RPMI7951 (cell line): ENCODE measurements at places on chromosomes 5 and 9. TPM values are rescaled to one million over a fixed set of nuclear protein-coding genes. Genes with fewer than 3 reads are reported as not detected.

DNA sequence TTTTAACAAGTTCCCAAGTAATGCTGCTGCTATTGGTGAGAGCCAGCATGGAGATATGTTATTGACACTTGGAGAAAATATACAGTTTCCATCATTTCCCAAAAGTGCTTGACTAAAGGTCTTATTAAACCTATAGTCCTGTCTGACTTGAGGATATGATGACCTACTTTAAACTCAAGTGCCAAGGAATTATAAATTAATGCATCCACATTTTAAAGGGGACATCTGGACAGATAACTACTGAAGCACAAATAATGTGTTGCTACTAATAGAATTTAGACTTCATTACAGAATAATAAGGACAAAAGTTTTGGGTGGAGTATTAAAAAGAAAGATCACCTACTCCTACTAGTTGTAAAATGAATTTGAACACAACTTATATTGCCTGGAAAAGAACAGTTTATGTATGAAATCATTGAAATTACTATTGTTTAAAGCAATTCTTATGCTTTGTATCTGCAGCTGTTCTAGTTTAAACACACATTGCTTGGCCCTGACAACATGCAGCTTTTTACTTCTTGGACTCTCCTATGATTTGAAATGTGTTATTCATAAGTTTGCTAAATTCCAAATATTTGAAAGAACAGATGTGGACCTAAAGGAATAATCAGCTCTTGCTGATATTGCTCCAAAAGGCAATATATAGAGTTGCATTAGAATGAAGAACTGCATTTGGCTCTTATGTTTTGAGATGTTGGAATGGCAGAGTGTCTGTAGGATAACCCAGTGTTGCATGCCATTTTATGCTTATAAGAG lies 73.4 kb downstream of the SGCD start:
- no peak for DNase-seq

The ZDHHC11 gene
- 0.12 and 0.29 TPM in 2 replicates for total RNA-seq

DNA sequence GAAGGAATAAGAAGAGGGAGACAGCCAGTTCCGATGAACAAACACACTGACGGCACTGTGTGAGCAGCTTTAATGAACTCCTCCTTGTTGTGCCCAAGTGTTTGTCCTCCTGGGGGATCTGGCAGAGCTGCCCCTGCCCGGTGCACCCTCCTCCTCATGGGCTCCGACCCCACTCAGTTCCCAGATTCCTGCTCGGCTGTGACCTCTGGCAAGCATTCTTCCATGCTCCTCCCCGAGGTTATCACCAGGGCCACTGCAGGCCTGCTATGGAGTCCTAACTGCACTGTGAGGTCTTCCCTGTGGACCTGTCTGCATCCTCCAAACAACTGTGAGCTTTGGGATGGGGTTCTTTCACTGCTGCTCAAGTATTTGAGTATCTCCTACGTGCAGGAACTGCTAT lies 142.2 kb downstream of the DCP2 start:
- DNase-seq, result no peak

The CENPH gene
- total RNA-seq, result 56.5 and 57.9 TPM in 2 replicates

DNA sequence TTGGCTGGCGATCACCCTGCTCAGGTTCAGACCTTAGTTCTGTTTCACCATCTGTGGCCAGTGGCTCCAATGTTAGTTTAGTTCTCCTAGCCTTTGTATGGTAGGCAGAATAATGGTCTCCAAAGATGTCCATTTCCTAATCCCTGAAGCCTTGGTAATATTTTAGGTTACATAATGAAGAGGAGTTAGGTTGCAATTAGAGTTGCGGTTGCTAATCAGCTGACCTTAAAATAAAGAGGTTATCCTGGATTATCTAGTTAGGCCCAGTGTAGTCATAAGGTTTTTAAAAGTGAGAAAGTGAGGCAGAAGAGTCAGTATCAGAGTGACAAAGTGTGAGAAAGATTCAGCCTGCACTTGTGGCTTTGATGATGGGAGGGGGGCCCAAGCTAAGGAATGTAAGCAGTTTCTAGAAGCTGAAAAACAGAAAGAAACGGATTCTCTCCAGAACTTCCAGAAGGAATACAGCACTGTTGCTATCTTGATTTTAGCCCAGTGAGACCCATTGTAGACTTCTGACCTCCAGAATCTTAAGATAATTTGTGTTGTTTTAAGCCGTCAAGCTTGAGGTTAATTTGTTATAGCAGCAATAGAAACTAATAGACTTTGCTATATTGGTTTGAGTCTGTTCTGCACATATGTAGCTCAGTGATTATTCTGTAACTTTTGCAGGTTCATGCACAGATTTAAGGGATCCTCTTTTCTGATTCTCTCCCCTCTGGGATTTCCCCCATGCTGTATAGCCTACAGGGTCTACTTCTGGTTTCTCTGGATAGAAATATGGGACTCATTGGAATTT lies 21.6 kb downstream of the LNPEP start:
- no peak for DNase-seq

GRCh38 chr5:60455589-60455988 lies 244.4 kb downstream of the DEPDC1B start:
- no peak for DNase-seq

GRCh38 chr9:111961009-111961408 lies 64.4 kb downstream of the UGCG start:
- peak; percentile 46 for DNase-seq

DNA sequence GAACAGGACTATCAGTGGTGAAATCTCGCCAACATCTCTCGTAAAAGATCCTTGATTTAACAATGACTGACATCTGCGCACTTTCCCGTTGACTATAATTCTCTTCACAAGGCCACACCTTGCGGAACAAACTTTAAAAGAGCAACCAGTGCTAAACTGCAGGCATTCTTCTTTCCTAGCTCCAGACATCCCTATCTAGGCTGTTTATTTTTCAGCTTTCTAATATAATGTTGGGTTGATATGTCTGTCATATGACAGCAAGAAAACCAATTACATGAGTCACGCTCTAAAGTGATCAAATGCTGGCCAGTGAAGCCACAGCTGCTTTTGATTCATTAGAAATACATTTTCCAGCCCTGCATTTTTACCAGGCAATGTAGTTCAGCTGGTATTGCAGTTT lies 162.5 kb downstream of the ELAVL2 start:
- DNase-seq, result peak; percentile 45

The LSM11 gene
- total RNA-seq, result 2.3 and 2.4 TPM in 2 replicates
